ENCODE measurements at places on chromosomes 1 and 21. TPM values are rescaled to one million over a fixed set of nuclear protein-coding genes. Genes with fewer than 3 reads are reported as not detected.

The CASZ1 gene
- 19.5 TPM for polyA plus RNA-seq

The TBX19 gene
- polyA plus RNA-seq, result 0.25 TPM

The ADAMTS5 gene
- 2.0 TPM for polyA plus RNA-seq

The SH2D2A gene
- polyA plus RNA-seq, result 1.0 TPM

DNA sequence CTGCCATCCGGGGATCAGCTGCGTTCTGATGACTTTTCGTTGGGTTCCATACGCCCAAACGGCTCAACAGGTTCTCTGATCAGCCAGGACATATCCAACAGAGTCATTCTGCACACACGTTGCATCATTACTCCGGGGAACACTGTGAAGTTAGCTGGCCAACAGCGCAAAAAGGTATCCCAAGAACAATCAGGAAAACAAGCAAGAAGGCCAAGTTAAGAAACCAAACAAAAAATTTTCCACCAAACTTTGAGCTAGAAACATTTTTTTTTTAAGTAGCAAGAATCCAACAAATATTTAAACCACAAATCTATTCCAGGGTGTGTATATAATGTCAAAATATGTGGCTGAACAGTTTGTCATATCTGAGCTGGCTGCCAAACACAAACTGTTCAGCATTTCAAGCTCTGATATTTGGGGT, 29.2 kb downstream of the NID1 start:
- no peak for DNase-seq

- no peak for DNase-seq
These were observed 24.6 kb upstream of the RUNX3 start for GRCh38 chr1:24954631-24955030.

GRCh38 chr1:58824753-58825389, 41.0 kb upstream of the JUN start:
- peak; percentile 40 for DNase-seq

- peak; percentile 17 for DNase-seq
These were observed 2.7 kb upstream of the CD5L start for GRCh38 chr1:157844089-157844830.

DNA sequence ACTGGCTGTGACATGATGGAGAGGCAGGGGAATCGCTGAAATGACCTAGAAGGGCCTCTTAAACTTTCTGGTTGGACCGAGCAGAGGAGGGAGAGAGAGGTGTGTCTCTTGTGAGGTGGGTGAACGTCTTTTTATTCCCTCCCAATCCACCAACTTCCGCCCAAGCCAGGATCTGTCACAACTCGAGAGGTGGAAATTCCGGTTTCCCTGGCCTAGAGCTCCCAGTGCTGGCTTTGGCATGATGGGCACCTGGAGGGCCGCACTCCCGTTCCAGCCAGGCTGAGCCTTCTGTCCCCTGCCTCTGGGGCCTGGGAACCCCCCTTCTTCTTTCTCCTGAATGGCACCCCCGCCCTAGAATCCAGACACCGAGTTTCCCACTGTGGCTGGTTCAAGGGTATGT, at the start of gene SEMA4A:
TSS of gene SEMA4A (plus strand) at position 224 of the 400 bp plus-strand sequence. CDS start 994 bp downstream, outside the sequence.
- DNase-seq, result no peak

DNA sequence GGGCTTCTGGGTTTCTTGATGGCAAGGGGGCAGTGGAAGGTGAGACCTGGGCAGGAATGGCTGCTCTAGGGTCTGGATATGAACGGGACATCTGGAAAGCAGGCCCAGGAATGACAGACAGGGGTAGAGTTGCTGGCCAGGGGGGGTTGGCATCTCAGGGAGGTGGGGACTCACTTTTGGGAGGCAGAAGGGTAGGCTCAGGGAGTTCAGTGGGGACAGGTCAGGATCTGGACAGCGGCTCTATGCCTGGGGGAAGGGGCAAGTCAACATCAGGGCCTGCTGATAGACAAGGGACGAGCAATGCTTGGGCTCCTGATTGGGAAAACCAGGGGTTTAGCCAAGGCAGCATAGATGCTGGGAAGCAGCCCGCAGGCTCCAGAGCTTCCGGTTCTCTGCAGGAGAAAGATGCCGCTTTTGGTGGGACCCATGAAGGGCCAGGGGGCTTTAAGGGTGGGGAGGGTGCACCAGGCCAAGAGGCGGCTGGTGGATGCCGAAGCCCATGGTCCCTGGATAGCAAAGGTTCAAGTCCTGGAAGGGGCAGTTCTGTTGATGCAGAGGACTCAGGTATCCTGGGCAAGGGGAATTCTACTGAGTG, 21.9 kb downstream of the IGFN1 start:
- no peak for DNase-seq

DNA sequence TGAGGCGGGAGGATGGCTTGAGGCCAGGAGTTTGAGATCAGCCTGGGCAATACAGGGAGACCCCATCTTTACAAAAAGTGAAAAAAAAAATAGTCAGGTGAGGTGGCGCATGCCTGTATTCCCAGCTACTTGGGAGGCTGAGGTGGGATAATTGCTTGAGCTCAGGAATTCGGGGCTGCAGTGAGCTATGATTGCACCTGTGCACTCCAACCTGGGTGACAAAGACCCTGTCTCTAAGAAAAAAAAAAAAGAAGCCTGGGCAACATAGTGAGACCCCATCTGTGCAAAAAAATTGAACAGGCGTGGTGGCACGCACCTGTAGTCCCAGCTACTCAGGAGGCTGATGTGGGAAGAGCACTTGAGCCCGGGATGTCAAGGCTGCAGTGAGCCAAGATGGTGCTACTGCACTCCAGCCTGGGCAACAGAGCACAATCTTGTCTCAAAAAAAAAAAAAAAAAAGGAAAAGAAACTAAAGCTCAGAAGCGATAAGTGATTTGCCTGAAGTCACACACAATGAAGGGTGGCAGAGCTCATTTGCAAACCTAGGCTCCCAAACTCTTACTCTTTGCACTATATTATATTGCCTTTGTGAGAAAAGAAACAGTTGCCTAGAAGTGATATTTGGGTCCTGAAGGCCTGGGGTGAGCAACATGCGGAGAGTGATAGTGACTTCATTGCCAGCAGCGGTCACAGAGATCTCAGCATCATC, 2.0 kb downstream of the CCDC24 start:
- DNase-seq, result no peak
